ENCODE measurements at places on chromosomes 11 and 22.

DNA sequence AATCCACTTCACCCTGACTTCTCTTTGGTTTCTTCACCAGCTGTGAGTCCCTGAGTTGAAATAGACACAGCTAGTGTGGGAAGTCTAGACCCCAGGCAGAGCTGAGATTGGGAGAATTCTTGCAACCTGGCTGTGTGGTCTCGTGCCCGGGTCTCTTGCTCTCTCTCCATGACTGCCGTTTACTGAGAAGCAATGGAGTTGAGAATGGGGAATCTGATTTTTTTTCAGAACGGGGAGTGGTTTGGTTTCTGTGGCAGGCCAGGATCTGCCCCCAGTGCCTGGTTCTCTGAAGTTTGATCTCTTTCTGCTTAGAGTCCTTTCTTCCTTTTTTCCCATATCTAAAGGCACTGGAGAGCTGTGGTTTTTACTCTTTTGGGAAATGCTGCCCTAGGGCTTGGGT is 1.5 kb downstream of the SIDT2 start:
- DNase-seq = no peak

GRCh38 chr22:20380486-20380885 is 13.5 kb upstream of the ZNF74 start:
- DNase-seq = no peak

DNA sequence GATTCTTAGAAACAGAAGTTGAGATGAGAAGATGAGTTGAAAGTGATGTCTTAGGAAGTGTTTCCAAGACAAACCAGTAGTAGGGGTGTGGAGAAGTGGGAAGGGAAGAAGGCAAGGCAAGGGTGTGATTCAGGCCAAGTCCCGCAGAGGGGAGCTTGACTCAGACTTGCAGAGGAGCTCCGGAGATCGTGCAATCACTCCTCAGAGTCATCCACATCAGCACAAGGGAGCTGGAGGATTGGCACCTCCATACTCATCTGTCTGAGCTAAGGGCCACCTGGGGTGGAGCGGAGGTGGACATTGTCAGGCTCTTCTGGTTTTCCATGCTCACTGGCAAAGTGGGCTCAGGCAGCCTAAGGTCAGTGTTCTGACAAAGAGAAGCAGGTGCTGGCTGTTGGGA is 44.4 kb downstream of the CHRDL2 start:
- DNase-seq = no peak

- DNase-seq = no peak
These were observed 246.6 kb downstream of the TMEM135 start for GRCh38 chr11:87284306-87284705.

- DNase-seq = no peak
These were observed 47.3 kb downstream of the CCDC81 start for GRCh38 chr11:86421946-86422345.

GRCh38 chr22:38406617-38407016 is 48.4 kb downstream of the KCNJ4 start:
- DNase-seq = no peak
